Bronchial epithelial cell (primary cell): ENCODE measurements at places on chromosomes 7 and 10. TPM values are rescaled to one million over a fixed set of nuclear protein-coding genes. Genes with fewer than 3 reads are reported as not detected.
A peak's percentile ranks its signal among the peaks of the same experiment; 100 is the strongest.

- DNase-seq, result peak; percentile 61
Observed at GRCh38 chr10:102752934-102753664, 9.4 kb downstream of the WBP1L start.

DNA sequence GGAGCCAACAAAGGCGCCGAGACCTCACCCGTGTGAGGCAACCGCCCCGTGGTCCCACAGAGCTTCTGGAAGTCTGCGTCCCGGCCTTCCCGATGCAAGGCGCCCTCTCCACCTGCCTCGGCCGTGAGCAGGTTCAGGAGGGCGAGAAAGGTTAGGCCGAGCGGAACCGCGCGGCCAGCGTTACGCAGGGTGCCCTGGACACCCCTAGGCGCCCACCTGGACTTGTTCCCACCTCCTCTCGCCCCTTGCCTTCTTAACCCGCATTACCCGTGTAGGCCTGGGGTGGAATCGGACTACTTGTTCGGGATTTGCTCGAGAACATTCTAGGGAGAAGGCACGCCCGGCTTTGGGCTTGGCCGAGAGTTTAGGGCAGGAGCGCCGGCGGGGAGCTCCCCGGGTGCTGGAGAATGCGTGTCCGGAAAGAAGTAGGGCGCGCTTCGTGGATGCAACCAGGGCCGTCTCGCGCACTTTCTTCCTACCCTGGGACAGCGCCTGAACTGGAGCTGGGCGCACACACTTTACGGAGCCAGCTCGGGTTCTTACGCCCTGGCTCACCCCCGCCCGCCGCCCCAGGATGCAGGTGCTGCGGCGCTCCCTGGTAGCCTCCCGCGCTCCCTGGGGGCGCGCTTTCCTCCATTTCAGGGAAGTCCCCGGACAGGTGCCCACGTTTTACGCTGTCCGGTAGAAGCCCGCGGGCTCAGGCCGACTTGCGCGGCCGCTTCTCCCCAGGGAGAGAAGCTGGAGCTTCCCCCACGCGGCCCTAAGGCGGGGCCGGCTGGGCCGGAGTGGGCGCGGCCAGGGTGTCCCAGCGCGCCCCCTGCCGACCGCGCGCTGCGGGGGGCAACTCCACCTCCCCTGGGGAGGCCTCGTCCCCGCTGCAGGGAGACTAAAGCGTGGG is 74.5 kb downstream of the INSIG1 start:
- no peak for DNase-seq

GRCh38 chr7:89401099-89401498 is 605.6 kb upstream of the TEX47 start:
- no peak for DNase-seq

DNA sequence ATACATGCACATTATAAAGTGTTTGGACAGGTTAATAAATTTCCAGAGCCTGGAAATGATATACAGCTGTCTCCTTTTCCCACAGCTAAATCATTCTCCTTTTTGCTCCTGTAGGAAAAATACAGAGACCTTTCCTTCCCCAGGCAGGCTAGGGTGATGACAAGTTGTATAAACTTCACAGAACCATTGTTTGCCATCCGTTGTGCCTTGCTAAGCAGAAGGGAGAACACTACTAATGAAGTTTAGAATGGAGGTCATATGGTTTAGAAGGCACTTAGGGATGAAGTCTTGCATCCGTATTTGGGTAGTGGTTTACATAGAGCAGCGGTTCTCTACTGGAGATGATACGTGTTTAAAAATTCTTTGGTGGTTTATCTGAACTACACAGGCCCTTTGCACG is 46.0 kb downstream of the NAMPT start:
- no peak for DNase-seq

- no peak for DNase-seq
Observed at GRCh38 chr10:119351189-119351588, 143.8 kb downstream of the GRK5 start.

DNA sequence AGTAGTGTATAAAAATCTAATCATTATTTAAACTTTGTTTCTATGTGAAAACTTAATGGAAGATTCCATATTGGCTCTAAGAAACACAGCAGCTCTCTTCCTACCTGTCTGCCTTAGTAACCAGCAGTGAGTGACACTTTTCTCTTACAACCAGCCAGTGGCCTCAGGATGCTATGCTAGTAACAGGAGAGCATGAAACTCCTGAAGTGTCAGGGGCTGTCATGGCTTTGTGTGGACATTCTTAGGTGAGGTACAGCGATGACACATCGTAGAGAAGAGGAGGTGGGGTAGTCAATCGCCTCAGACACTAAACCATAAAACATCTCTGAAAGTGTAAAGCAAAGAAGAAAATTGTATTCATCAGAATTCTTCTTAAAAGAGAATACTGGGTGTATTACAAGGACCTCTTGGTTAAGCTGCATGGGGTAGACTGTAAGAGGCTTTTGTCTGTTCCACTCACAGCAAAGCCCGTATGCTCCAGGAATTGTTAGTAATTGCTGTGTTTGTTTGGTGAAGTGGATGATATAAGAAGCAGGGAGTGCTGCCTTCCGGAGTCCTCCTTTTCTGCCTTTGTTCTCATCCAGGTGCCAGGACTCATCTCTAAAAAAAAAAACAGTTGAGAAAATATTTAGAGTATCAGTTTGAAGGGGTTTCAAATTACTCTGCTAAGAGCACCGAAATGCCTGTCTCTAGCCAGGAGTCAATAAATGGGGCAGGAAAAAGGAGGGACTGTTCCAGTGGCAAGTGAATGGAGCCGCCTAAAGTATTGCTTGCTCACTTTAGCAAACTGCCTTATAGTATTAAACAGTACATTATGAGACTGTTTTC is 518.8 kb downstream of the CNTNAP2 start:
- DNase-seq, result no peak

DNA sequence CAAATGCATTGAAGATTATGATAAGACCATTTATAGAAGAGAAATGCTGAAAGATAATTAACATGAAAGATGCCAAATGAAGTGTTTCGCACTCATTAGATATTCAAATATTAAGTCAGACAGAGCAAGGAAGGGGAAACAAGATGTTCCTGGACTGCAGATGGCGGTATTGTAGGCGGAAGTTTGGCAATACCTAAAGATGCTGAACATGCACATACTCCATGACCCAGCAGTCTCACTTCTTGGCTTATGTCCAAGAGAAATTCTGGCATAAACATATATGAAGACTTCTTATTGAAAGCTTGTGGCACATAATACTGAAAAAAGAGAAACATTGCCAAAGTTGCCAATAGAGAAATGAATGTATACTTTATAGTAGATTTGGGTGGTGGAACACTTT is 325.4 kb upstream of the SEMA3C start:
- peak; percentile 50 for DNase-seq

- peak; percentile 66 for DNase-seq
Observed at GRCh38 chr10:17430647-17431355, 23.6 kb downstream of the ST8SIA6 start.

DNA sequence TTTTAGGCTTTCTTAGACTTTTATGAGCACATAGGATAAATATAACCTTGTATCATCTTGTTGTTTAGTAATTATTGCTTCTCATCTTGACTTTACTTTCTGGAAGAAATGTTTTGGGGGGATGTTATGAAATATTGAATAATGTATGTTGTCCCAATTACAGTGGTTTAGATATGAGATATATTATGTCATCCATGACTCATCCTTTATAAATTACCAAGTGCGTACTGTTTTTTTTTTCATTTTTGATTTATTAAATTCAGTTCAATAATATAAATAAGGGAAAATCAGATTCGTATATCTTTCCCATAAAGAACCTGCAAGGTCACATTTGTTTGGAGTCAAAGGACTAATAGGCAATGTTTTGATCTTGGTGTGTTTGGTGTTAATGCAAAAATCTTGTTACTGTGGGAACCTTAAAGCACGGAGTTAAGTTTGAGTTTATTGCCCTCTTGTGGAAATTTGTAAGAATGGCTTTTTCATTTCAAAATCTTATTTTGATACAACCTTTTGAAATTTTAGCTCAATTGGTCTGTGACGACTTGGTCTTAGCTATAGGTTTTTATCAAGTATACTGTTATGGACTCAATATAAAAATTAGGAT is 108.6 kb downstream of the SRI start:
- peak; percentile 59 for DNase-seq

GRCh38 chr10:96833220-96834001 is 1.3 kb downstream of the LCOR start:
- DNase-seq, result peak; percentile 25

DNA sequence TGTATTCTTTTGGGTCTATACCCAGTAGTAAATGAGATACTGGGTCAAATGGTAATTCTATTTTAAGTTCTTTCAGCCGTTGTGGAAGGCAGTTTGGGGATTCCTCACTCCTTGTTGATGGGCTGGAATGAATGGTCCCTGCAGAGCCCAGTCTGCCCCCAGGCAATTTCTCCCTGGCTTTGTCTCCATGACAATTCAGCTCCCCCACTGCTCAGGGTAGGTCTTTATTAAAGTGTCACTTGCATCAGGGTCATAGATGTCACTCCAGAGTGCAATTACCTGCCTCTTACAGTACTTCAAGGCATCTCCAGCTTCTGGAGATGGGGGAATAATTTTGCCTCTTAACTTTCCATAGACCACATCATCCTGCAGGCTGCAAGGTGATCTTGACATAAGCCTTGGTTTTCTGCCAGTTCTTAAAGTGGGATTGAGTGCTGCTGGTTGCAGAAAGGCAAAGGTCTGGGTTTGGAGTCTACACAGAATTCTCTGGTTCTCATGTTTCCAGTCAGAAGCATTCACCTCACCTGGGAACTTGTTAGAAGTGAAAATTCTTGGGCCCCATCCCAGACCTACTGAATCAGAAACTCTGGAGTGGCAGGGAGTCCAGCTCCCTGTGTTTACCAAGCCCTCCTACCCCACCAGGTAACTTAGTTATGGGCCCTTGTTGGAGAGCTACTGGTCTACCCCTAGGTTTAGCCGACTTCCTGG is 442.4 kb downstream of the GALNT17 start:
- DNase-seq, result no peak

- no peak for DNase-seq
Observed at GRCh38 chr10:129537151-129537550, 70.1 kb downstream of the MGMT start.

- no peak for DNase-seq
Observed at GRCh38 chr7:1368184-1368681, 91.0 kb downstream of the MICALL2 start.

- DNase-seq, result peak; percentile 54
Observed at GRCh38 chr10:14585287-14586193, 189.2 kb downstream of the FAM107B start.

GRCh38 chr7:157643525-157643970 is 306.7 kb downstream of the DNAJB6 start:
- no peak for DNase-seq

GRCh38 chr7:140156460-140157080 is 20.2 kb downstream of the KDM7A start:
- DNase-seq, result peak; percentile 52

DNA sequence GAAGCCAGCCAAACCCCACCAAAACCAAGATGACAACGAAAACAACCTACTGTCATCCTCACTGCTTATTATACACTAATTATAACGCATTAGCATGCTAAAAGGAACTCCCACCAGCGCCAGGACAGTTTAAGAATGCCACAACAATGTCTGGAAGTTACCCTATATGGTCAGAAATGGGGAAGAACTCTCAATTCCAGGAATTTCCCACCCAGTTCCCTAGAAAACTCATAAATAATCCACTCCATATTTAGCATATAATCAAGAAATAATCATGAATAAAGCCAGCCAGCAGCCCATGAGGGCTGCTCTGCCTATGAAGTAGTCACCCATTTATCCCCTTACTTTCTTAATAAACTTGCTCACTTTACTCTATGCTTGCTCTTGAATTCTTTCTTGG is 20.8 kb downstream of the MICU1 start:
- no peak for DNase-seq

ACSM6 gene
- not detected in 2 replicates for total RNA-seq

FEZF1 gene
- total RNA-seq, result not detected in 2 replicates

GRK5 gene
- total RNA-seq, result 1.5 and 2.4 TPM in 2 replicates

CPA5 gene
- total RNA-seq, result 0.13 TPM in 1 of 2 replicates, not detected in the other

ACBD7 gene
- 0.13 and 0.26 TPM in 2 replicates for total RNA-seq
